ENCODE measurements at places on chromosomes 12 and 14. TPM values are rescaled to one million over a fixed set of nuclear protein-coding genes. Genes with fewer than 3 reads are reported as not detected.
A peak's percentile ranks its signal among the peaks of the same experiment; 100 is the strongest.

- no peak for DNase-seq
These were observed 151.9 kb upstream of the NRXN3 start for GRCh38 chr14:78018283-78018682.

The UNC79 gene
- total RNA-seq, result not detected

The P2RX2 gene
- total RNA-seq, result not detected

DNA sequence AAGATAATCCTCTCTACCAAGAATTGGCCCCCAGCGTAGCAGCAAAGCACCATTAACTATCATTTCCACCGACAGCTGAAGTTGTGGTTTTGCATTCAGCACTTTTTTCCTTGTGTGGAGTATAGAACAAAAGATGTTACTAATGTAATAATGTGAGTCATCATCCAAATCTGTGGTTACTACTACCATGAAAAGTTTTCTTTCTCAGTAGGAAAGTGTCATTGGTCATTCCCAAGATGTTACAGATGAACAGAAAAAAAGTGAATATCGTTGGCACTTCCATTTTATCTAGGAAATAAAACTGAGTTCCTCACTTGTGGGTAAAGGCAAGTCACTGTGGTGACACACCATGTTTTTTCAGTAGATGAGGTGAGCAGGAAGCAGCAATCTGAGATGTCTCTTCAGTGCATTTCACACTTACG lies 30.3 kb upstream of the IFNG start:
- peak; percentile 49 for DNase-seq

- no peak for DNase-seq
These were observed 493.8 kb downstream of the NPAS3 start for GRCh38 chr14:33432407-33433023.

DNA sequence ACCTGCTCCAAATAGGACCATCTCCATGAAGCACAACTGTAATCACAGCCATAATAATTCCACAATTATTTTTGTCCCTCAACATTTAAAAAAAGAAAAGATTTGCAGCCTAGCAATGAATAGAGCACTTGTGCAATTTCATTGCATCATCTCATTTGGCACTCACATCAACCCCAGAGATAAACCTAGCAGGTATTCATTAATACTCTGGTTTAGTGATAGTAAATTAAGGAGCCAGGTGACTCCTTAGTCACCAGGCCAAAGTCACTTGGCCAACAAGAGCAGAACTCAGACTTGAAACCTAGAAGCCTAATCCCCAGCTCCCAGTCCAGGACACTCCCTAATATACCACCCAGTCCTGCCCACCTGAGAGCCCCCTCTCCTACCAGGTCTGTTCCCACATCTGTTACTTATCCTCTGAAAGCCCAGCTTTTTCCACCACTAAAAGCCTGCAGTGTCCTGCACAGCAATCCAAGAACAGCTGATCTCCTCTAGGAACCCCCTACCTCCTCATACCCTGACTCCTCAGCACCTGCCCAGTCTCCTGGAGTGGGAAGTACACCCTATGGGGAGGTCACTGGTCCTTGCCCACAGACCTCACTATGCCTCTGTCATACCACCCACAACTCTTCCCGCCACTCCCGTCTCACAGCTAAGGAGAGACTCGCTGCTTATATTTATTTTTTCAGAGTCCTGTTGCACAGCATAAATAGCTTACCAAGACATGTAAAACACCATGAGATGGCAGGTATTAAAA lies 22.1 kb downstream of the OR10P1 start:
- no peak for DNase-seq

The TMPRSS12 gene
- total RNA-seq, result not detected

DNA sequence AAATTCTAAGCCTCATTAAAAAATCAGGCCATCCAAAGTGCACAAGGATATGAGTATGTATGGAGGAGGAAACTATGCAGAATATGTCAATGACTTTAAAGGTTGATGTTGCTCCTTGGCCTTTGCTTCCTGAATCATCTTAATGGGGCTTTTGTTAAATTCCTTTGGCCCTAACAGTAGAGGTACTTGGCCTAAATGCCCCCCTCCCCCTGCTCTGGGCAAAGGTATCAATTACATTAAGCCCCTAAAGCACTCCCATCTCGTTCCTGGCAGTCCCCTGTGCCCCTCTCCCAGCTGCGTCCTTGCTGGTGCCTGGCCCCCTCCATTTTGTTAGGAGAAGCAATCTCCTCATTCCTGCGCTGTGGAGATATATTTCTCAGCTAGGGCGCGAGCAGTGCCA lies 4.8 kb downstream of the COPZ1 start:
- DNase-seq, result no peak

DNA sequence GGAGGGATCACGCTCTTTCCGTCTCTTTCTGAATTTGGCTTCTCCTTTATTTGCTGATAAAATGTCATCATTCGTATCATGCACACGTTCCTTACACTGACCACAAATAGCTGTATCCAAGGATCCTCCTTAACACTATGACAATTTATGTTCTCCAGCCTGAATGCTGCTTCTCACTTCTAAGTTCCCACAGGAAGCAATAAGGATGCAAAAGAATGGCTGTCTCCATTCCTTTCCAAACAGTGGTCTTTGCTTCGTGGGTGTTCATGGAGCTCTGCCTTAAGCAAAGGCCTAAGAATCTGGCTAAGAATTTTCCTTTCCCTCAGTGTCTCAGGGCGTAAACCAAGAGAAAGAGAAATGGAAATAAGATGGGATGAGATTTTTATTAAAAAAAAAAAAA lies 200.2 kb downstream of the ITPR2 start:
- DNase-seq, result no peak

The MANSC4 gene
- not detected for total RNA-seq

GRCh38 chr14:33647385-33647786 lies 303.5 kb downstream of the EGLN3 start:
- DNase-seq, result peak; percentile 1

The PLA2G1B gene
- not detected for total RNA-seq

The PTCSC3 gene
- total RNA-seq, result not detected

GRCh38 chr12:95759039-95759438 lies 31.5 kb downstream of the NTN4 start:
- no peak for DNase-seq

- DNase-seq, result no peak
These were observed 68.7 kb downstream of the DHRS2 start for GRCh38 chr14:23704890-23705289.

The NXPH4 gene
- total RNA-seq, result 0.41 TPM

The KRT75 gene
- total RNA-seq, result not detected

- DNase-seq, result no peak
These were observed 102.6 kb upstream of the SLCO1C1 start for GRCh38 chr12:20592556-20592955.

DNA sequence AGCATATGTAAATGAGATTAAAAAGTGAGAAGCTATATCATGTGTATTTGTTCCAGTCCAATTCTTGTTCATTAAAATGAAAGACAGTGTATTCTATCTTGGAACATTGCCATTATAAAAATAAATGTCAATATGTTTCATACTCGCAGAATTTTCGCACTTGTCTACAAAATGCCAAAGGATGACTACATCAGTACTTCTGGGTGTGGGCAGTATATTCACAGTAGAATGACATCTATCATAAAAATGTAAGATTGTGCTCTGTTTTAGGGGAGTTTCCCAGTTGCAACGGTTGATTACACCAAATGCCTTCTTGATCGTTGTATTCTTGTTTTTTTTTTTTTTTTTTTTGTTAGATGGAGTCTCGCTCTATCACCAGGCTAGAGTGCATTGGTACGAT lies 292.3 kb upstream of the E2F7 start:
- DNase-seq, result no peak

GRCh38 chr14:30681752-30682355 lies 59.7 kb downstream of the SCFD1 start:
- no peak for DNase-seq

DNA sequence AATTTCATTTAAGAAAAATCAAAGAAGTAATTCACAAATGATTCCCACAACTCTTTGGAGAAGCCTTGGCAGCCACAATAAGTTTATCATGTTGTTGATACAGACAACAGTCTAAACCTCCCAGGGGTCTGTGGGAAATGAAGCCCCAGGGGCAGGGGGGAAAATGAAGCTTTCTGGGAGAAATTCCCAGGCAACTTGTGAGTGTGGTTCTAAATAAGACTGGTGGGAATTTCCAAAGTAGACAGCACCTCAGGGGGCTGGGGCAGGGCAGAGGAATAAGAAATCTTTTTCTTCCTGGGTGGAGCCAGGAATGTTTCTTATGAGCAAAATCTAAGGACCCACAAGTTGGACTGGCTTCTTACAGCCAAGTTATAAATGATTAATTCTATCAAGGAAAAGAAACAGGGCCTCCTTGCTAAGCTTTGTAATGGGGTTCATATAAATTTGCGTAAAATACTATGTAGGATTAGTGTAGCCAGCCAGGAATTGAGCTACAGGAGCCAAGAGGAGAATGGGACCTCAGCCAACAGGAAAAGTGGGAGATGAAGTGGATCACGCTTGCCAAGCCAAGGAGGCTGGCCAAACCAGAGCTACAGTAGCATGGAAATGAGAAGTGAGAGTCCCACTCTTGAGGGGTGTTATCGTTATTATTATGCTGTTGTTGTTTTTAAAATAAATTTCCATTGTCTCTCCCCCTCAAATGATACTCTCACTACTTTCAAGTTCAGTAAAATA lies 182.9 kb upstream of the FAR2 start:
- no peak for DNase-seq

GRCh38 chr12:64687816-64688215 lies 71.4 kb downstream of the GNS start:
- DNase-seq, result no peak

The TAS2R9 gene
- total RNA-seq, result not detected

The PMEL gene
- not detected for total RNA-seq

The CACNA1C gene
- total RNA-seq, result 0.21 TPM

DNA sequence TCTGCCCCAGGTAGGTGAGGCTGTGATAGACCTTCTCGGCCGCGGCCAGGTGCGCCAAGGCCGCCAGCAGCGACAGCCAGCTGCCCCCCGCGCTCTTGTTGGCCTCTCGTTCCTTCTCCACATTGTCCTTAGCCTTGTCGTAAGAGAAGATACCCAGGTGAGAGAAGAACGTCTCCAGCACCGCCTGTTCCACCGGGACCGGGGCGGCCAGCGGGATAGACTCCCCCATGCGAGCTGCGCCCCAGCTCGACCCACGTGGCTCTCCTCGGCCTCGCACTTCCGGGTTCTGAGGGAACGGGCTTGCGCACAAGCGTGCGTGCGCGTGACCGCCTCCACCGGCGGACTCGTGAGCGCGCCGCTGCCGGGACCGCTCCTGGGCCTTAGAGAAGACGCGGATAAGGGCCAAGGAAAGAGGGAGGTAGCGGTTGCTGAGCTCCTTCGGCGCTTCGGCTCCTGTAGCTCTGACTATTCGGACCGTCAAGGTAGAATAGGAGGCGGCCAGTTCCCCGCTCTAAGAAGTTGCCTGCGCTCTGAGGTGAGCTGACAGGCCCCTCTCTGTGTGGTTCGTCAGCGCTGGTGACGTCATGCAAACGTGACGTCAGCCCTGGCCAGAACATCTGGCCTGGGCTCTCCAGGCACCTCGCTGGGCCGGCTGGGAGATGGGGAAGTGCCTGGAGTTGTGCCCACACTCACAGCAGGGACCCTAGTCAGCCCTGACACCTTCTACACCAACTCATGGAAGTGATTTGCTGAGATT lies at the start of gene KICS2:
Gene KICS2 (minus strand): TSS at position 288 of the 757 bp plus-strand sequence. CDS start 59 bp downstream, at position 229.
- peak; percentile 93 for DNase-seq

DNA sequence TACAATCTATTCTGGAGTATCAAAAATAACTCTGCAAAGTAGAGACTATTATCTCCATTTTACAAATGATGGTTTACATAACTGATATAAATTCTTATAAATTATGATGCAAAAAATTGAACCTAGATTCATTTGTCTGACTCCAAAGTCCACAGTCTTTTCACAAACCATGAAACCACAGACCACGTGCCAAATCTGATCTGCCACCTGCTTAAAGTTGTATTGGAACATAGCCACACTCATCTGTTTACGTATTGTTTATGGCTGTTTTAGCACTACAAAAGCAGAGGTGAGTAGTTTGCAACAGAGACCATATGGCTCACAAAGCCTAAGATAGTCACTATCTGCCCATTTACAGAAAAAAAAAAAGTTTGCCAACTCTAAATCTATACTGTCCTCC lies 105.3 kb downstream of the KCNH5 start:
- no peak for DNase-seq

DNA sequence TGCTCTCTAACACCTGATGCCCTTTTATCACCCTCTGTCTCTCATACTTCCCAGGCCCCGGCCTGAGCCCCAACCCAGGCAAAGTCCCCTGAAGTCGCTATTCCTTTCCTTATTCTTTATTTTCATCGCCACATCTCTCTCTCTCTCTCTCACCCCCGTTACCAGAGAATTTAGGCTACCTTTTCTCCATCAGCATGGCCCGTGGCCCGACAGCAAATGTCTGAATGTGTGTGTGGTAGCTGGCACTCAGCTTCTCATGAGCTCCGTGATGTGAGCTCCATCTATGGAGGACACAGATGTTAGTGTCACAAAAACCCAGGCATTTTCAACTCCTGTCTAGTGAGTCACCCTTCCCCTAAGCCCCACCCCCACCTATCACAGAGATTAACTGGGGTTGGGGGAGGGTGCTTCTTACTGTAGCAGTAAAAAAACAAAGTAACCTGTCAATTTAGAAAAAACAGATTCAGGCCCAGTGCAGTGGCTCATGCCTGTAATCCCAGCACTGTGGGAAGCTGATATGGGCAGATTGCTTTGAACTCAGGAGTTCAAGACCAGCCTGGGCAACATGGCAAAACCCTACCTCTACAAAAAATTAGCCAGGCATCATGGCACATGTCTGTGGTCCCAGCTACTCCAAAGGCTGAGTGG lies 53.8 kb downstream of the VCPKMT start:
- DNase-seq, result peak; percentile 76

The TSPAN11 gene
- not detected for total RNA-seq

DNA sequence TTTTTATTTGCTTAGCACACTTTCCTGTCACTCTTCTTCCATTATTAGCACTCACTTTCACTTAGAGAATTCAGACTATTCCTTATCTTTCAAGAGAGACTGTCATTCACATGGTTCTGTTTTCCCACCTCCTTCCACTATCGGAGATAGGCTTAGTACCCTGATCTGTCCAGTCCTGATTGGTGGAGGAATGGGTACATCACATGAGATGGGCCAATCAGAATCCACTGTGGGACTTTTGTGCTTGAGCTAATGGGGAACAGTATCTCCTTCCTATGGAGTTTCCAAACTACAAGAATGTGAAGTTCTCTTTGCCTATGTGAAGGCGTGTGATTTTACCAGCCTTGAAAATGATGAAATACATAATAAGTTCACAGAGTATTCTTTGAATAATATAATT lies 4.8 kb upstream of the KITLG start:
- DNase-seq, result no peak

- no peak for DNase-seq
These were observed 21.7 kb downstream of the LIMA1 start for GRCh38 chr12:50261654-50262053.

GRCh38 chr12:121791671-121792551 lies 1.6 kb downstream of the RHOF start:
- peak; percentile 38 for DNase-seq

GRCh38 chr12:32695787-32696186 lies 16.7 kb downstream of the DNM1L start:
- no peak for DNase-seq

GRCh38 chr12:92603741-92604432 lies 98.9 kb upstream of the PLEKHG7 start:
- no peak for DNase-seq
